Kidney glomerular epithelial cell (primary cell): ENCODE measurements at places on chromosomes 12 and 14.
A peak's percentile ranks its signal among the peaks of the same experiment; 100 is the strongest.

GRCh38 chr12:62210422-62210821 lies 49.8 kb upstream of the USP15 start:
- peak; percentile 11 for DNase-seq

DNA sequence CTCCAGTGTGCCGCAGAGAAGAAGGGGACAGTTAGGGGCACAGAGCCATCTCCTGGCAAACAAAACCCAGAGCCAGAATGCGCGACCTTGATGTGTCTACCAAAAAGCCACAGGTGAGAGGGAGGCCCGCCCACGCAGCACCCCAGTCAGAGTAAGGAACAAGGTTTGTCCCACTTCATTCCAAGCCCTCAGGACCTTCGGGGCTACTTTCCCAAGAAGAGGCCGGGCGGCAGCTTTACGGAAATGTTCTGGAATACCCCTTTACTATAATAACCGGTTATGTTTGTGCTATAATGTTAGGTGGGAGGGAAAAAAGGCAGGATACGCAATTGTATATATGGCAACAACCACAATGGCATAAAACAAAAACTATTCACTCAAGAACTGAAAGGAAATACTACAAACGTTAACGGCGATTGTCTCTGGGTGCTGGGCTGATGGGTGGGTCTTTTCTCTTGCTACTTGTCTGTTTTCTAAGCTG lies 12.3 kb downstream of the CCDC88C start:
- no peak for DNase-seq

GRCh38 chr14:105660816-105661531 lies 134.6 kb downstream of the TMEM121 start:
- no peak for DNase-seq

GRCh38 chr14:33950320-33951182 lies at the start of gene EGLN3:
Gene EGLN3, minus strand, starts transcription at chr14:33951074. Its CDS starts 322 bp downstream, at chr14:33950752.
- peak; percentile 52 for DNase-seq

DNA sequence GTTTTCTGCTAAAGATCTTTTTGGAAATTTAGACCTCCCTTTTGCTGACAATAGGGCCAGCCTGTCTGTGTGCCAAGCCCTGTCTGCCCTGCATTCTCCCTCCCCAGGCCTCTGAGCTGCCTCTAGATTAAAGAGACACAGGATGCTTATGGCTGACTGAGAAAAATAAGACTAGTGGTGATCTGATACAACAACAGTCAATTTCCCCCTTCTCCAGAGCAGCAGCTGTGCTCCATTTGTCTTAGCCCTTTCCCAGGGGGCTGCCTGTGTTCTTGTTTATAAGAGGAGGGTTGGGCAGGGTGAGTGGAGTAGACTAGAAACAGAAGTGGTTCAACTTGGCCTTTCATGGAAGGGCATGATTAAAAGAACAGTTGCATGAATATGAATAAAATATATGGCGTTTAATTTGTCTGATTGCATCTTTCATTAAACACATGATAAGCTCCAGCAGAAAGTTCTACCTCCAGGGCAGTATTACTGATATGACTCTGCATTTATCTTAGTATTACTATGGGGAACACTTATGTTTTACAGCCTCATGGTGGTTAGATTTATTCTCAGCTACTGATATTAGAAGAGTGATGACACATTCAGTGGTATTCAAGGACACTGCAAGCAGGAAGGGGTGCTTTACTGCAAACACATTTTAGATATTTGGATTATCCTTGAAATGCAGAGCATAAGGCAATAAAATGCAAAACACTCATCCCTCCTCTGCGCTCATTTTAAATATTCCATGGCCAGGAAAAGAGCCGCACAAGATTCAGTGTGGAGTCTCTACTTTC lies 150.2 kb upstream of the CLEC14A start:
- DNase-seq: no peak

DNA sequence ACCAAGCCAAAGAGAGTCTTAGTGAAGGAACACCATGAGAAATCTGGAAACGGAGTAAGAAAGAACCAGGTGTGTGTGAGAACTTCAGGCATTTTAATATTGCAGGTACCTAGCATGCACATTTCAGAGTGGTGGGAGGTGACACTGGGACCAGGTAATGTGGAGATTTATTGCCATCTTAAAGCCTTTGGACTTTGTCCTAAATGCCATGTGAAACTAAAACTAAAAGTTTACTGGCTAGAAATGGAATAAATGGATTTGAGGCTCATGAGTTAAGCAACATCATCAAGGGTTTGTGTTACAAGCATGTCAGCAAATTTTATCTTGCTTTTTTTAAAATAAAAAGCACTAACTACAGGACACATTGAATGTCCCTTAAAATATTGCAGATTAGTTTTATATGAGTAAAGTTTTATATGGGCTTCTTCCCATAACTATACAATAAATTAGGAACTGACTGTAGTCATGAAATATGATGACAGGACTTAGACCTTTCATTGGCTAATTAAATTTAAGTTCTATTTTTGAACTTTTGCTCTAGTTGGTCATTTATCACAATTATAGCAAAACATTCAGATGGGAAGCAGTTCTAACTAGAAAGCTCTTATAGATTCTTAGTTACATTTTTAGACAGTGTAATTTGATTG lies 721.1 kb upstream of the NOVA1 start:
- no peak for DNase-seq

- DNase-seq: no peak
These were observed 62.6 kb upstream of the TMCC3 start for GRCh38 chr12:94712815-94713515.

DNA sequence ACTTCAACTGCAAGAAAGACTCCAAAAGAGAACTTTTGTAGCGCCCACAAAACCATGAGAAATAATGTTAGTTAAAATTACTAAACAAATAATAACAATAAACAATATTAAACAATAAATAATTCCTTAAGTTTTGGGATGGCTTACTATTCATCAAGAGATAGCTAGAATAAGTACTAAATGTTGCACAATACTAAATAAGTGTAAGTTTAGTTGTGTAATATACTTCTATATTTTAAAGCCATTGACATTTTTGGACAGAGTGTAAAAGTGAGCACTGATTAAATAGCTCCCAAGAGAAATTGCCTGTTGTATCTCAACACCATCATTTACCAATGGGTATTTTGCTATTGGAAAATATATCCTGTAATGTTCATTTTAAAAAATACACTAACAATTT lies 166.7 kb downstream of the ALG10 start:
- DNase-seq: no peak

DNA sequence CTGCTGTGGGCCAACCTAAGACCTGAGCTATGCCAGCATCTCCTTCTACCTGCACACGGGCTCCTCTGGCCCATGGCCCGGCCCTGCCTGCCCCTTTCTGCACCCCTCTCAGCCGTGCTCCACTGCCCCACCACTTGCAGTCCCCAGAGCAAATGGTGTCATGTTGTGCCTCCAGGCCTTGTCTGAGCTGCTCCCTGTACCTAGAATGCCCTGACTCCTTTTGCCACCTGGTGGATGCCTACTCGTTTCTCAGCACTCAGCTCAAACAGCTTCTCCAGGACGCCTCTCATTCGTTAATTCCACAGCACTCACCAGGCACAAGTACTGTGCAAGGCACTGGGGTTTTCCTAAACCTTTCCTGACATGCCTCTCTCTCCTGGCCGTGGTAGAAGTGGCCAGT lies 63.2 kb upstream of the PNMA1 start:
- DNase-seq: no peak
